ENCODE measurements at places on chromosomes 16 and 17.

DNA sequence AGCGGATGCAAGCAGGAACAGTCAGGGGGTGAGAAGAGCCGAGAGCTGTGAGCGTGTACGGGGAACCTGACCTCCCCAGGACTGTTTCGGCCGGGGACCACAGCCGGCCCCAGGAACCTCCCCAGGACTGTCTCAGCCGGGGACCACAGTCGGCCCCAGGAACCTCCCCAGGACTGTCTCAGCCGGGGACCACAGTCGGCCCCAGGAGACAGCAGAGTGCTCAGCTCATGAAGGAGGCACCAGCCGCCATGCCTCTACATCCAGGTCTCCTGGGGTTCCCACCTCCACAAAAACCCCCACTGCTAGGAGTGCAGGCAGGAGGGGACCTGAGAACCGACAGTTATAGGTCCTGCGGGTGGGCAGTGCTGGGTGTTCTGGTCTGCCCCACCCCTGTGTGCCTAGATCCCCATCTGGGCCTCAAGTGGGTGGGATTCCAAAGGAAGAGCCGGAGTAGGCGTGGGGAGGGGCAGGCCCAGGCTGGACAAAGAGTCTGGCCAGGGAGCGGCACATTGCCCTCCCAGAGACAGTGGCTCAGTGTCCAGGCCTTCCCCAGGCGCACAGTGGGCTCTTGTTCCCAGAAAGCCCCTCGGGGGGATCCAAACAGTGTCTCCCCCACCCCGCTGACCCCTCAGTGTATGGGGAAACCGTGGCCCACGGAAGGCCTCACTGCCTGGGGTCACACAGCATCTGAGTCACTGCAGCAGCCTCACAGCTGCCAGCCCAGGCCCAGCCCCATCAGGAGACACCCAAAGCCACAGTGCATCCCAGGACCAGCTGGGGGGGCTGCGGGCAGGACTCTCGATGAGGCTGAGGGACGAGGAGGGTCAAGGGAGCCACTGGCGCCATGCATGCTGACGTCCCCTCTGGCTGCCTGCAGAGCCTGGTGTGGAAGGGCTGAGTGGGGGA lies 4.3 kb downstream of the RHBDF1 start:
- DNase-seq: no peak

DNA sequence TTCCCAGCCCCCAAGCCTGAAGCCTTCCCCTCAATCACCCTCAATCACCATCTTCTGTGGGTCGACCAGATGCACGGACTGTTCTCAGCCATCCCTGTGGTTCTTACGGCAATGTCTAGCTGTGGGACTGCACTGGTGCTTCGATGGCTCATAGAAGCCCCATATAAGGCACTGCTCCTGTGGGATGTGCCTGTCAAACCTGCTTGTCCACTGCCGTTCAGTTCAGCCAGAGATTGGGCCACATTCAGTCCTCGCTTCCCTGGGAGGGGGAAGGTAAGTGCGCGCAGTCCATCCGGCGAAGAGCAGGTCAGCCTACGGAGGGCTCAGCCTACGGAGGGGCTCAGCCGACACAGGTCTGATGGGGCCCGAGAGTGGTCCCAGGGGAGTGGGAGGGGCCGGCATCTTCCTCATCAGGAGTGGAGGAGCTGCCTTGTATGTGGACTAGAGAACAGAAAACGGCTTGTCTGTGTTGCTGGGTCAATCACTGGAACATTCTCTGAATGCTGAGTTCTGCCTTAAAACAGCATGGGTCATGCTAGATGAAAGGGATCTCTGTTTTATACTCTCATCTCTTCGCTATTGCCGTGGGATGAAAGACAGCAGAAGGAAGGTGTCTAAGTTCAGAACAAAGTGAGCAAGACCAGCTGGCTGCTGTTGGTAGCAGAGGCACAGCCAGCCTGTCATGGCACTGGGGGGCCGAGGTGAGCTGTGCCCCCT lies at the start of gene CARD14:
TSS of gene CARD14 (plus strand) at position 247 of the 717 bp plus-strand sequence. CDS start 11,409 bp downstream, outside the sequence.
- no peak for DNase-seq

GRCh38 chr17:31309556-31309955 lies 4.3 kb downstream of the EVI2B start:
- DNase-seq: no peak

GRCh38 chr16:72609933-72610332 lies 438.0 kb upstream of the PMFBP1 start:
- no peak for DNase-seq

- no peak for DNase-seq
Observed at GRCh38 chr17:1154704-1155103, 25.1 kb downstream of the ABR start.

- no peak for DNase-seq
Observed at GRCh38 chr16:78566397-78567073, 467.1 kb downstream of the WWOX start.

All from DMS 273 treated with DMSO at 0.1 percent for 48 hours (cell line).